ENCODE measurements at places on chromosomes 4 and X.

- no peak for DNase-seq
These were observed 135.7 kb downstream of the QDPR start for GRCh38 chr4:17376205-17376604.

GRCh38 chr4:175385797-175386196, 426.3 kb downstream of the GPM6A start:
- no peak for DNase-seq

DNA sequence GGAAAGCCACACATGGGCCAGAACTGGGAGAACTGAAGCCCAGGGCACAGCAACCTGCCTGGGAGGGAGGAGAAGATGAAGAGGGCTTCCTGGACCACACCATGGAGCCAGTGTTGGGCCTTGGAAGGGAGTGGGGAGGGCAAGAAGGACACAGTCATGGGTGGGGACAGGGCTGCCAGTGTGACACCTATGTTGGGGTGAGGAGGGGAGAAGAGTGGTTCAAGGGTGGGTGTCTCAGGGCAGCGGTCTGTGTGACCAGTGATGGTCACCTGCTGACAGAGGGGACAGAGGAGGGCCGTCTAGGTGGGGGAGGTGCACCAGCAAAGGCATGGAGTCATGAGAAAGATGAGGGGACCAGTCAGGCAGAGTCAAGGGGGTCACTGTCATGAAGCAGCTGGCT, 13.8 kb downstream of the MAGED2 start:
- no peak for DNase-seq

GRCh38 chr4:48334900-48335384, 6.4 kb upstream of the SLAIN2 start:
- DNase-seq, result no peak

GRCh38 chrX:129529685-129530281, 6.5 kb upstream of the SMARCA1 start:
- no peak for DNase-seq

Data from NCI-H226 (cell line).